GM13977 (cell line): ENCODE measurements at places on chromosomes 6 and 20.

DNA sequence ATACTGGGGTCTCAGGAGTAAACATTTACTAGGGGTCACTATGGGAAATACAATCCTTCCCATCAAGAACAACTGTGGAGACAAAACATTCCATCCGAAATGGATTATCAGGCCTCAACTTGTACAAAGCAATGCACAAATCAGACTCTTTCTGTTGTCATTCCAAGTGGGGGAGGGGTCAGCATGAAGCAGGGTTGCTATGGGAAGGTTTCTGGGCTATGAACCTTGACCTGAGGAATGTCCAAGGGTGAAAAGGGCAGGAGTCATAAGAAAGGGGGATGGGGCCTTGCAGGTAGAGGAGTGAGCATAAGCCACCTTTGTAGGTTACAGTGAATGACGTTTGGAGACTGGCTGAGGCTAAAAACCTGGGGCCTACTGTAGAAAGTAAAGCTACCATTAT is 3.1 kb downstream of the METTL24 start:
- DNase-seq: no peak

DNA sequence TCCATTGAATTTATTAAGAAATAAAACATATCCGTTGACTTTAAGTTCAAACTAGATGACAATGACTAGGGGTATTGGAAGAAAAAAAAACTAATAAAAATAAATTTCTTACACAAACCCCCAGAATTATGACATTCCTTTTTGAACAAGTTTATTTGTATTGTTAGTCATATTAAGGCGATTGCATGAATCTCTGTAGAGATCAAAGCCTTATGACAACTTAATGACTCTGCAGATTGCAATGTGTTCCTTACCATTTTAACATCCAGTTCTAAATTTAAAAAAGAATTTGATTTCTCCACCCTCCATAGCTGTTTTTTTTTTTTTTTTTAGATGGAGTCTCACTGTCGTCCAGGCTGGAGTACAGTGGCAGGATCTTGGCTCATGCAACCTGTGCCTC is 189.8 kb upstream of the CEP162 start:
- DNase-seq: no peak

GRCh38 chr6:64083261-64083660 is 447.7 kb downstream of the PHF3 start:
- DNase-seq: no peak

- DNase-seq: no peak
These were observed 19.2 kb upstream of the MRPS18A start for GRCh38 chr6:43706788-43707187.

DNA sequence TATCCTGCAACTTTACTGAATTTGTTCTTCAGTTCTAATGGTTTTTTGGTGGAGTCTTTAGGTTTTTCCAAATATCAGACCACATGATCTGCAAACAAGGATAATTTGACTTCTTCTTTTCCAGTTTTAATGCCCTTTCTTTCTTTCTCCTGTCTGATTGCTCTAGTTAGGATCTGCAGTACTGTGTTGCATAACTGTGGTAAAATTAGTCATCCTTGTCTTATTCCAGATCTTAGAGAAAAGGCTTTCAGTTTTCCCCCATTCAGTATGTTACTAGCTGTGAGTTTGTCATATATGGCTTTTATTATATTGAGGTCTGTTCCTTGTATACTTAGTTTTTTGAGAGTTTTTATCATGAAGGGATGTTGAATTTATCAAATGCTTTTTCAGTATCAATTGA is 4.3 kb downstream of the MICA start:
- DNase-seq: no peak

- DNase-seq: no peak
These were observed 392.0 kb downstream of the SYNE1 start for GRCh38 chr6:152244998-152245630.

- DNase-seq: no peak
These were observed 207.0 kb downstream of the HIVEP2 start for GRCh38 chr6:142738035-142738396.

- DNase-seq: no peak
These were observed 12.4 kb downstream of the DAAM2 start for GRCh38 chr6:39804466-39805065.

GRCh38 chr6:151493804-151494234 is at the start of gene CCDC170:
Gene CCDC170 (plus strand): TSS chr6:151494017. CDS start chr6:151494129, 112 bp downstream.
- peak; percentile 38 for DNase-seq

DNA sequence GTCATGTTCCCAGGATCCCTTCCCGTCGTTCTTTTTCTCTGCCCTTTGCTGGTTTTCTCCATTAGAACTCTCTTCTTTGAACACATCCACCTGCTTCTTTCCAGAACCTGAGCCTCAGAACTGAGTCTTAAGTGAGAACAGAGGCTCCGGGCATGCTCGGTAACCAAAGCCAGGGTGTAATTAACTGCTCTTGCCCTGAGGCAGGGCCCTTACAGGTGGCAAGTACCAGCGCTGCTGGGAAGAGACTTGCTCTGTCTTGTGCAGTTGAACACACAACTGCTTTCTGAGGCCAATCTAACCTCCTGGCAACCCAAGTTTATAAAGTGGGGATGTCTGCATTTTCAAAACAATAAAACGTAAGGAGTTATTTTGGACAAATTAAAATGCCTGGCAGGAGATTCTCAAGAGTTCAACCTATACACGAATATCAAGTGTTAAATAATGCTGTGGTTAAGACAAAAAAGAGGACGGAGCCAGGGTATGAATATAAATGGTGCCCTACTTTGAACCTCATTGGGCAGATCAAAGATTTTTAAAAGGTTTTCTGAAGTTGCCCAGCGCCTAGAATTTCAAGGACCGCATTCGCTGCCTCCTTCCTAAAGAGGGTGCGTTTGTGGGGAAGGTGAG is 12.4 kb upstream of the DEK start:
- no peak for DNase-seq

- DNase-seq: no peak
These were observed 13.0 kb downstream of the ZNF451 start for GRCh38 chr6:57102976-57103375.

DNA sequence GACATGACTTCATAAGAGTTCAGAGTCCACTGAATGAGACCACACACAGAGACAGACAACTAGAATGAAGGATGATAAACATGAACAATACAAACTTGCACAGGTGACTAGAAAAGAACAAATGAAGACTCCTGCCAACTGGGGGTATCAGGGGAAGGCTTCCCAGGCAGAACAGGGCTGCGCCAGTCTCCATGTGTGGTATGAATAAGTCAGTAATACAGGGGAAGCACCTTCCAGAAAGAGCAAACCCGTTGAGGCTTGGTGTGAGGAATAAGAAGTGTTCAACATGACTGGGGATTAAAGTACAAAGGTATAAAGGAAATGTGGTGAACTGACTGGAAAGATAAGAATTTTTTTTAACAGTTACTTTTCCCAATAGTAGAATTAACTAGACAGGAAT is 3.7 kb upstream of the SLC17A2 start:
- DNase-seq: no peak

- DNase-seq: no peak
These were observed 22.5 kb upstream of the IRAK1BP1 start for GRCh38 chr6:78844899-78845298.

DNA sequence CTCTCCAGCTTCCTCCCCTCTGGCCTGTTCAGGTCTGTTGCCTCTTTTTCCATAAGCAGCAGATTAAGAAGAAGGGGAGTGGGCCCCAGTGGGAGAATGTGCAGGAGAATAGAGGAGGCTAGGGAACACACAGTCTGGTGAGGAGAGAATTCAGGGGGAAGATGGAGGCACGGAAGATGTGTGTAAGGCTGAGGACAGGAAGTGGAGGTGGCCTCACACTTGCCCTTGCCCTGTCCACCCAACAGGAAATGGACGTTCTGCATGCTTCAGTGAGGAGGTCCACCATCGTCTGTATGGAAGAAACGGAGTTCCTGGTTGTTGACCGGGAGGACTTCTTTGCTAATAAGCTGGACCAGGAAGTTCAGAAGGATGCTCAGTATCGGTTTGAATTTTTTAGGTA is 16.0 kb downstream of the CNBD2 start:
- no peak for DNase-seq

DNA sequence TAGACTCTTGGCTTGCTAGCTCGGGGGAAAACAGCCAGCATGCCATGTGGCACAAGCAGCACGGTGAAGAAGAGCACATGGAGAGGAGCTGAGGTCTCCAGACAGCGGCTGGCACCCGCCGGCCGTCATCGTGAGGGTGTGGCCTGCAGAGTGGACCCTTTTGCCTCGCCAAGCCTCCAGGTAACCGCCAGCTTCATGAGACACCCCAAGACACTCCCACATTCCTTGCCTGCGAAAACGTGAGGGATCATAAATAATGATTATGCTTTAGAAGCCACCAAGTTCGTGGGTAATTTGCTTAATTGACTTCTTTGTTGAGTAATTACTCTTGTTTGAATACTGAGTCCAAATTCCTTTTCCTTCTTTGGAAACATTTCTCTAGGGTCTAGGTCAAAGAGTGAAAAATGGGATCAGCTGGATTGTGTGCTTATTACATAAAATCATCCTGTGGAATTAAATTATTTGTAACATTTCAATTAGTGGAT is 23.2 kb downstream of the FAM50B start:
- DNase-seq: no peak

DNA sequence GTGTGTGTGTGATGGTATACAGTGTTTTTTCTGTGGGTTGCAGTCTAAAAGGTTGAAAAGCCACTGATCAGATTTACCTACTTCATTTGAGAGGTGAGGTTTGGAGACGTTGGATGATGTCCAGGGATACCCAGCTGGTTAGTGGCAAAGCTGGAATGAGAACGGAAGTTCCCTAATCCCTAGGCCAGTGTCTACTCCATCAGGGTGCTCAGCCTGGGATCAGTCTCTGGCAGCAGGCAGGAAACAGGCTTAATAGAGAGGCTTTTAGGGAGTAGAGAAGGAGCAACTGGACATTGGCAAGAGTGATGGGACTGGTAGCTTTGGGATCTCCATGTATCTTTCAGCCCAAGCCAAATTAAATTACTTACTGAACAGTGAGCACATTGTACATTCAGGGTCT is 80.7 kb downstream of the C6orf52 start:
- DNase-seq: no peak

DNA sequence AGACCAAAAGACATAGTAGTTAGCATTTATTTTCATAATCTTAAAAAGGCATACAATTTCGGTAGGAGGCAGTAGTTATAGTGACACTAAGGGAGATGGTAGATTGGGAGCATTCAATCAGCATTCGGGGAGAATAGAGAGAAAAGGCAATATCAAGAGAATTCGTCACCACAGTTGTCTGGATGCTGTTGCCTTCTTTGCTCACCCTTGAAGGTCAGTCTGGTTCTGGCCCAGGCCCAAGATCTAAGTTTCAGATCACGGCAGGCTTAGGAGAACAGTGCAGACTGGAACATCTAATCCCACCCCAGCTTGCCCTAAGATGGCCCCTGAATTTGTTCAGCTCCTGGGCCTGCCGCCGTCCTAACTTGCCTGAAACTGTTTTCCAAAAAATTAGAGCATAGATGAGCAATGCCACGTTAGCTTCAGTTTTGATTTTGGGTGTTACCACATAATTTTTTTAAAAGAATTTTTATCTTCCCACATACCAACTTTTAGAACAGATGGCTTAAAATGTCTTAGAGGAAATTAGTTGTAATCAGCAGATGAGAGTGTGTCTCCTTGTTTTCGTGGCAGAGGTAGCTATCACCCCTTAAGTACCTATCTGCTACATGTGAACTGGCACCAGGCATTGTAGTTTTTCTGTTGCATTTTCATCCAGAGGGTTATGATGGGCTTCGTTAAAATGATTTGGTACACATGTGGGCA is 8.3 kb upstream of the CEP85L start:
- DNase-seq: no peak
